ENCODE measurements at places on chromosomes 5 and 9.

GRCh38 chr5:115732026-115732425 is 84.4 kb downstream of the CDO1 start:
- no peak for DNase-seq

DNA sequence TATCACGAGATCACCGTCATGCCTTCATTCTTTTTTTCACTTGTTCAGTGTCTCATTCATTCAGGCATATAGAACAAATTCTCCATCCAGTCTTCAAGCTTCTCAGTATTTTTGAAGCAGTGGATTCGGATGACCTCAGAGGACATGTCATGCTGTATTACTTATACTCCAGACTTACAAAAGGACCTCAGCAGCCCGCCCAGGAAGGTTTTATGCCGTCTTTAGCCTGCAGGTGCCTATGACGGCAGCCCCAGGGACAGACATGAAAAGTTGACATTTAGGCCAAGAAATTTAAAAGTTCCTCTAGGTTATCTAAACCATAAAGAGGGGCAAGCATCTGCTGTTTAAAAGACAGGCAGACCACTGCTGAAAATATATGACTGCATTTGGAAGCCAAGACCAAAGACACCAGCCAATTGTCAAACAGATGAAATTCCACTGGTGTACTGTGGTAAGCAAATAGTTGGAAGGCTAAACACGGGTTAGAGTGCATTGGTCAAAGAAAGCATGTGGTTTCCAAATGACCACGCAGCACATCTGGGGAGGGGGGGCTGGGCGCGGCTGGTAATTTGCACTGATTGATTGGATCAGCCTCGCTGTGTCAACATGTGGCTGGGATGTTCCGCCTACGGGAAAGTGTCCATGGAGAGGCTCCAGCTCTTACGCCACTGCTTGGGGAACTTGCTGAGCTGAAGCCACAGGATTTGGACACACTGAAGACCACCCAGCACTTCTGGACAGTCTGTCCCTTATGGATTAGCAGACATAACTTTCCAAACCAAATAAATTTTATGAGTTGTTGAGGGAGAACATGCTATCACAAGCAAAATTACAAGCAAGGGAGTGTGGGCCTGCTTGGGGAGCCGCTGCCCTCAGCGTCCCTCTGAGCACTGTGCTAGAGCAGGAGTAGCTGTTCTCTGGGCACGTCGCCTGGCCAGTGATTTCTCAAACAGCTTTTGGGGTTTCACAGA is 173.6 kb downstream of the FANCC start:
- DNase-seq, result no peak

GRCh38 chr5:76652809-76653414 is 29.7 kb upstream of the F2RL2 start:
- DNase-seq, result no peak

DNA sequence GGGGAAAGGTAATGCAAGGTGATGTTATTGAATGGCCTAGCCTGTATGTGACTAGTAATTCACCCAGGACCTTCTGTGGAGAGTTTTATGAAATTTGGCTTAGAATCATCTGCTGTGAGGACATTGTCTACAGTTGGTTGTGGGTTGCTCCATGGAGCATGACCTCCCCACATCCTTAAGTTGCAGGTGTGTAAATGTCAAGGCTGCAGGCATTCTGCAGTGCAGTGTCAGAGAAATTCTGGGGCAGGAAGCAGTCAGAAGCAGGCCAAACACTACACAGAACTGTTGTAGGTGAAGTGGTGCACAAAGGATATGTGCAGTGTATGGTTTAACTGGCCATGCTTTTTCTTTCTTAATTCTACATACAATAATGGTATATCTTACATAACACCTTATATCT is 588.3 kb downstream of the EBF1 start:
- DNase-seq, result no peak

DNA sequence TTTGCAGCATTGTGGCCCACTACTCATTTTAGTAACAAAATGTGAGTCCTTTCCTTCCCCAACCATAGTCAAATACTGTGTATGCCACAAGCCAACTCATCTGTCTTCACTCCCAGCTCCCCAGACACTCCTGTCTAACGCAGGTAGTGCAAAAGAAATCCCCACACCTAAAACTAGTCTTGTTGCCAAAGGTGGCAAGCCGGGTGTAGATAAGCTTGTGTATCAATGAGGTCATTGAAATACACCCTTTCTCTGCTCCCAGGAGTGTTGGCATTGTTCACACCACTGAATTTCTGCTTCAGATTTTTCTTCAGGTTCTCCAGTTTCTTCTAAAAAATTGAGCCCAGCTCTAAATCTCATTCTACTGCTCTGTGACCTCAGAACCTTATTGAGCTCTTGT is 19.7 kb upstream of the RGS7BP start:
- no peak for DNase-seq

DNA sequence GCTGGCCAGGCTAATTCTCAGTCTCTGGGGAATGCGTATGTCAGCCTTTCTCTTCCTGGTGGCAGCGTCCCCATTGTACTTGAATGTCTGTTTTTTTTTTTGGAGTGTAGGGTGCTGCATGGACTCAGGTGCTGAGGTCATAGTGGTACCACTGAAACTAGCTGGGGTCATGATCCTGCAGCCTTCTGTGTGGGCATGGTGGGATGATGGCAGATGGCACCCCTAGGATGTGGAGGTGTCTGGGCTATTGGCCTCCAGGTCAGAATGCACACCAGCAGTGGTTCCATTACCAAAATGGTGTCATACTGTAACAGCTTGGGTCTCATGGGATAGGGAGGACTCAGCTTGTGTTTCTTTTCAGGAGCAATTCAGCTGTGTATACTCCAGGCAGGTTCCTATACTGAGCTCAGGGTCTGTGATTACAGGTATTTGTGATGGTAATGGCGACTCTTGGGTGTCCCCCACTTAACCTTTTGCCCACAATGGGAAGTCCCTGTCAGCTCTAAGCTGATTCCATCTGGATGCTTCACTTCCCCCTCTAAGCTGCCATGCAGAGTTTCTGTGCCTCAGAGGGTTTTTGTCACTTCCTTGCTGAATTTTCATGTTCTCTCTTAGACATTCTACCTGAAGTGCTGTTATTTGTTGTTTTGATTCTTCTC is 17.9 kb downstream of the HSD17B4 start:
- no peak for DNase-seq

DNA sequence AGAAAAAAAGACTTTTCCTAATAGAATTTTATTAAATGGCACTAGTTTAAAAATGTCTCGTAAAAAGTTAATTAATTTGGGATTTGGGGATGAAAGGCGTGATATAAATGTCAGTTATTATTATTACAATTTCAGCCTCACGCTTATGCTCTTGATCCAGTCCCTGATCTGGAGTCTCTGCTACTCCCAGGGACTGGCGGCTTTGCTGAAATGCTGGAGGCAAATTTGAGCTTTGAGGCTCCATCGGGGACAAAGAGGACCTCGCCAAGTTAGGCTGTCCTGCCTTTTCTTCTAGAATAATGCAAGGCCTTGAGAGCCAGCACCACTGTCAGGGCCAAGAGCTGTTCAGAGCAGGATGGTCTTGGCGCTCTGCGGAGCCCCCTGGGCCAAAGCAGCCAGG is 69.7 kb downstream of the ZNF618 start:
- no peak for DNase-seq

- DNase-seq, result peak; percentile 11
These were observed 49.4 kb downstream of the ELOVL7 start for GRCh38 chr5:60794691-60795090.

DNA sequence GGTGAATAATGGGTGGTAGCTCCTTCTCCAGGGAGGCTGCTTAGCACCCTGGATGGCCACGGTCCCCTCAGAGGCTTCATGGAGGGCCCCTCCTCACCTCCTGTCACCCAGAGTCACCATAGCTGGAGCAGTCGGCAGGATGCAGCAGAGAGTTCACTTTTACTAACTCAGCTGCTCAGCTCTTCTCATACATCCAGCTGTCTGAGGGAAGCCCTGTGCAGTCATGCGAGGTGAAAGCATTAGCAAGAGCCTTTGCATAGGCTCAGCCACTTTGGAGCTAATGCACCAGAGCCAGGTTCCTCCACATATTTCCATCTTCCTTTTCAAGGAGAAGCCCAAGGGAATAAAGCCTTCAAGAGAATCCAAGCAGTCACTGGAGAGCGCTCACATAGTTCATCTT is 499.2 kb downstream of the BNC2 start:
- DNase-seq, result no peak

DNA sequence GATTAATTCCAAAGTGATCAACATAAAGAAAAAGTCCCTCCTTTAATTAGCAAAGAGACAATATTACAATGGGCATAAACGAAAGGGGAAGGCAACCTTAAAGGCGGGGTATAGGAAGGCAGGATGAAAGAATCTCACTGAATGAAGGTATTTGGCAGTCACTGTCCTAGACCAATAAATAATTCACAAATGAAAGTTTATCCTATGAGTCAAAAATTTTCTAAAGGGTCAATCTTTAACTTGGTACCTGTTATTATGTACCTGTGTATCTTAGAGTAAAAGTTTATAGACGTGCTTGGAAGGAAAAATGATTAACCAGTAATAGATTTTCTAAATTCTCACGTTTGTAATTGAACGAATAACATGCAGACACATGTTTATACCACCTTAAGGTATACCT is 945.8 kb upstream of the DMAC1 start:
- DNase-seq, result no peak

- no peak for DNase-seq
These were observed 100.1 kb upstream of the LRRTM2 start for GRCh38 chr5:138975098-138975847.

- no peak for DNase-seq
These were observed 46.4 kb upstream of the SH3GL2 start for GRCh38 chr9:17532461-17532860.

GRCh38 chr5:146111409-146111808 is 6.0 kb upstream of the PLAC8L1 start:
- DNase-seq, result no peak

- DNase-seq, result peak; percentile 72
These were observed 7.6 kb downstream of the PTCH1 start for GRCh38 chr9:95508968-95509850.

DNA sequence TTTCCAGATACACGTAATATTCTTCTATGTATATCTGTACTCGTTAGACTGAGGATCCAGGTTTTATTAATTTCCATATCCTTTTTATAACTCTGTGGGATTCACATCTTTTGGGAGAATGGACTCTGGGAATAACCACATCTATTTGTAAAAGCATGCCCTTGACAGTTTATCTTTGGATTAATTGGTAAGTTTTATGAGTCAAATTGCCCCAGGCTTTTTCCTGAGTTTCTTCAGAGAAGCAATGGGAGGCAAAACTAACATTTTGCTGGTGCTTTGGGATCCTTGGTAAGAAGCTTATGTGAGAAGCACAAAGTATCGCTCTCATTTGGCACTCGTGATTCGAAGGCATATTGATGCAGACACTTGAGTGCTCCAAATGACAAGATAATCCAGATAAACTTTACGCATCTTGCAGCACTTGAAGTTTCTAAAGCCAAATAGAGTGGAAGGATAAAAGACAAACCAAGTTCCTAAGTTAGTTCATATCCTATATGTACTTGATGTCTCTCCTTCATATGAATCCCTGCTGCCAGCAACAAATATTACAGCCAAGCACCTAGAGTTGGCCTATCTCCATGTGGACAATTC is 324.7 kb downstream of the TLE4 start:
- DNase-seq, result peak; percentile 72

GRCh38 chr9:105447386-105447813 is 434 bp upstream of the FSD1L start:
- DNase-seq, result no peak

DNA sequence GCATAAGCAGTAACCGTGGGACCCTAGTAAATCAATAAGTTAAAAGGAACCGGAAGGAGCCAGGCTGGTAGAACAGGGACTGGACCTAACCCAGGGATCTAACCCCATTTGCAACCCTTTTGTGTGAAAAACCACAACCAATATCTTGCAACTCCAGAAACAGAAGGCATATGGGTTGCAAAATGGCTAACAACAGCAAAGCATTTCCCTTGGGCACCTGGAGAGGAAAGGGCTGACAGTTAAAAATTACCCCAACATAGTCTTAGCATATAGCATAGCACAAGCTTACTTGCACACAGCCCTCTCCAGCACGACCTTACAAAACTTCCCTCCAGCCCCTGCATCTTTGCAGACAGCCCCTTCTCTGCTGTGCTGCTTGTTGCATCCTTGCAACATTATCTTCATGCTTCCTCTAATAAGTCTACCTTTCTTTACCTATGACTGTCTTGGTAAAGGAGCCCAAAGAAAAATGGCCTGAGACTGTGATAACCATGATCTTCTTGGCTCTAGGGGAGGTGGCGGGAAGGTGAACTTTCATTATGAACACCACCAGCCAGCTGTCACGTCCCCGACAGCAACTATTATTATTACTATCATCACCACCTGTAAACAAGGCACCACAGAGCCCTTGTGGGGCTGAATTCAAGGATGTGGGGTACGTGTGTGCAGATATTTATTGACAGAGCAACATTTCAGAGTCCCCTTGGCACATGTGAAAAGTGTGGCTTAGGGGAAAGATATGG is 49.8 kb downstream of the PRRC1 start:
- DNase-seq, result no peak

DNA sequence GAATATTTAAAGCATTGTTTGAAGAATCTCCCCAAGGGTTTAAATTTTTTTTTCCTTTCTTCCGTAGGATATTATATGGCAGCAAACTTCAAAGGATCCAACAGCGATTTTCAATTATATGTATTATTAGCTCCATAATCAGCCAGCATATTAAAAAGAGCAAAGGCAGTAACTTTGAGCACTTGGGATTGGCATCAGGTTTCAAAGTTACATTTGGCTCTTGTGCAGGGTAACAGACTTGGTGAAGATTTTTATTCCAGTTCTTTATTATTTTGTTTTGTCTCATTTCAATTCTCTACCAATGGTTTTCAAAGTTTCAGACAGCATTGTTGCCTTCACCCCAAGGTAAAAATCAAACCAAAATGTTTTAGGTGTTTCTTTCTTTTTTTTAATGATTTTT is 116.7 kb upstream of the ZNF366 start:
- DNase-seq, result no peak

DNA sequence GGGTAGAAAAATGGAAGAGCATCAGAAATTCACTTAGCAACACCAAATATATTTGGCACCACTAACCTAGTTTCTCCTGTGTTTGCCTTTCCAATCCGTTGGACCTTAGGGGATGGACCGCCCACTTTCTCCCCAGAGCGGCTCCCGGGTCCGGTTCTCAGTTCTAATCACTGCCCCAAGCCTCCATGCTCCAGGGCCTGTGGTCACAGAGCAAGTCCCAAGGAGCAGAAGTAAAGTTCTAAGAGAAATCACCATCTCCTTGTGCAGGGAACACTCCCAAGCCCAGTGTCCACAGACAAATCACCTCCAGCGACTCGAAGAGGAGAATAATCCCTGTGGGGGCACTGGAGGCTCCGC is 728 bp upstream of the SLC1A1 start:
- DNase-seq, result peak; percentile 18

DNA sequence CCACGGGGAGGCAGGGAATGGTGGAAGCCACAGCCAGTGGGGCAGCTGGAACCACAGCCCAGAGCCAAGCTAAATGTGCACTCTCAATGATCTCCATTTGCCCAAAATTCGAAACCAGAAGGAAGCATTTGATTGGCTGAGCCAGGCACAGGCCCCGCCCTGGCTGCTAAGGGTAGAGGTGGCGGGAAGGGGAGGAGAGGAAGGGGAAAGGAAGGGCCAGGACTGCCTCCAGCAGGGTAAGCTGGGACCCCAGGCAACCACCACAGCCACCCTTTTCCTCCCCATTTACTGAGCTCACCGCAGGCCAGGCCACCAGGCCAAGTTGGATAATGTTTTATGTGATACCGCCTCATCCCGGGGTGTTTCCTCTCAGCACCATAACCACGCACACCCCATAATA is 100.3 kb upstream of the RAPGEF1 start:
- DNase-seq, result no peak

- DNase-seq, result no peak
These were observed 73.9 kb downstream of the KIF24 start for GRCh38 chr9:34254966-34255825.
